B cell (primary cell): ENCODE measurements at places on chromosomes 5 and 9. TPM values are rescaled to one million over a fixed set of nuclear protein-coding genes. Genes with fewer than 3 reads are reported as not detected.
A peak's percentile ranks its signal among the peaks of the same experiment; 100 is the strongest.

Gene PAEP
- not detected in 2 replicates for total RNA-seq

Gene RFX3
- 37.2 and 39.1 TPM in 2 replicates for total RNA-seq

Gene ZNF618
- 2.5 and 3.0 TPM in 2 replicates for total RNA-seq

Gene RCL1
- total RNA-seq = 21.7 and 29.6 TPM in 2 replicates

Gene C9orf153
- total RNA-seq = 0.67 and 0.70 TPM in 2 replicates

DNA sequence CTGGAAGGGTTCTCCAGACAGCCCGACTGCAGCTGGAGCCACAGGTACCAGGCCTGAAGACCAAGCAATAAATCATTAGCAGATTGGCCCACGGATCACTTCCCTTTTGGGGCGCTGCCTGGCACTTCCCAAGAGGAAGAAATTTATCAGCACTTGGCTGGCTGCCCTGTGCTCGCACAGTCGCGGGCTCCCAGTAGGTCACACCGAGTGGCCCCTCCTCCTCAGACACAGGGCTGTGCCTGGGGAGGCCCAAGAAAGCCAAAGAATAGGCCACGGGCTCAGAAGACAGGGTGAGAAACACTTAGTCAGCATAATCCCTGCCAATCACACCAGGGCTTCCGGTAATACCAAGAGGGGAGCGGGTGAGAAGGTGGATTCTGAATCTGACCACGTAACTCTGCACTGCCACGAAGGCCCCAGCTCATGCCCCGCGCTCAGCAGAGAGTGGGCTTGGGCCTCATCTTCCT is 115.7 kb upstream of the MSX2 start:
- DNase-seq = no peak

DNA sequence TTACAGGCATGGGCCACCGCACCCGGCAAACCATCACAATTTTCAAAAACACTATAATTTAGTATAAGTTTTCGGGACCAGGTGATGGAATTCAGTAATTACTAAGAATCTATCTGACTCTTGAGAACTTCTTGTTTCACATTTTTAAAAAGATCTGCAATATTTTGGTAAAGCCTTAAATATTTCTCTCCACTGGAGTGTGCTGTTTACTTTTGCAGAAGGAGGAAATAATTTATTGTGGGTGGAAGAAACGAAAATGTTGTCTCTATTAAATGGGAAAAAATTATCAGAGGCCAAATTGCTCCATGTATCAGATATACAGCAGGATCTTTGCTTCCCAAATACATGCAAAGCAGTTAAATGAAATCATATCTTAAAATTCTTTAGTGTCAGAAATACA is 566.8 kb upstream of the CYLC2 start:
- DNase-seq = no peak

DNA sequence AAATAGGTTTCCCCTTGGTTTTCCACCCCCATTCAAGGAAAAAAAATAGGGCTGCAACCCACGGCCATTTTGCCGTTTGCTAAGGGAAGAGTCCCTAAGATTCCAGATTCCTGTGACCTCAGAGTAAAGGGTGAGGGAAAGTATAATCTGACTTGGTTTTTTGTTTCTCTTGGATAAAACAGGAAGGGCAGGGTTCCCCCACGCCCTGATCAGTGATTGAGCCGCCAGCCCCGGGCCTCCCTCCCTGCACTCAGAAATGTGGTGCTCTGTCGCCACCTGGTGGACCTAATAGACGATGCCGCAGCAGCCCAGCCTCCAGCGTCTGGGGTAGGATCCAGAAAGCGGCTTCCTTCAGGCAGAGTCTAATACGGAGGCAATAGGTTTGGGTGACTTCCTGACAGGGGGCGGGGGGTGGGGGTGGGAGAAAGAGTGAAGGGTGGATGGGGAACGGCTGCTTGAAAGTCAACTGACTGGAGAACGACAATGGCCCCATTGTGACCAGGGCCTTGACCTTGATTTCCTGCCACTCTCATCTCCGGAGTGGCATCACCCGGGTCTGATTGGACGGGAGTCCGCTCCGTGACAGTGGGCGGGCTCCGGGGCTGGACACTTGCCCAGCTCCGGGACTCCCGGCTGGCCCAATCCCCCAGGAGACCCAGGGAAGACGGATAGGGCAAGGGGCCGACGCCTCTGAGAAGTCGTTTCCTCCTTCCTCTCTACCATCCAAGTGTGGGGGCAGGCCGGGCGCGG is 17.8 kb upstream of the CYSTM1 start:
- peak; percentile 89 for DNase-seq

GRCh38 chr9:18463991-18464390 is 10.0 kb upstream of the ADAMTSL1 start:
- DNase-seq = no peak
